Sigmoid colon (tissue), 7 donors: ENCODE measurements at places on chromosomes 11 and 22. TPM values are rescaled to one million over a fixed set of nuclear protein-coding genes. Genes with fewer than 3 reads are reported as not detected.

Gene IGSF22
- total RNA-seq = not detected

Gene HIRA
- total RNA-seq = 15.3 TPM

Gene TMEM258
- total RNA-seq = 55.7 TPM

Gene ANO9
- total RNA-seq = 0.36 TPM

Gene OR51I2
- not detected for total RNA-seq

Gene PAX6
- not detected for total RNA-seq

Gene C11orf42
- not detected for total RNA-seq

Gene ANGPTL5
- not detected for total RNA-seq

Gene RIMBP3C
- total RNA-seq = not detected

Gene SERPIND1
- not detected for total RNA-seq

Gene BRSK2
- total RNA-seq = 1.9 TPM

Gene GAL3ST3
- not detected for total RNA-seq

Gene AP5B1
- total RNA-seq = 13.0 TPM

Gene OLFML1
- total RNA-seq = 14.7 TPM

Gene FZD4
- total RNA-seq = 22.9 TPM

Gene SPON1
- total RNA-seq = 36.8 TPM

Gene RAG1
- 0.41 TPM for total RNA-seq

Gene PANX2
- total RNA-seq = 0.27 TPM

Gene OR52K2
- not detected for total RNA-seq

Gene TYR
- not detected for total RNA-seq

Gene GDPD4
- total RNA-seq = not detected

Gene MISFA
- not detected for total RNA-seq

Gene OSBP2
- total RNA-seq = 2.5 TPM

Gene GSTT2
- total RNA-seq = not detected

Gene RAPSN
- total RNA-seq = 0.27 TPM

Gene SLC36A4
- total RNA-seq = 14.6 TPM

Gene POU2AF3
- total RNA-seq = 4.7 TPM

Gene PKP3
- total RNA-seq = 0.27 TPM

Gene SNX32
- total RNA-seq = 1.2 TPM

Gene PRG3
- total RNA-seq = not detected

Gene GRK3
- total RNA-seq = 9.0 TPM

Gene APOA1
- total RNA-seq = not detected

Gene CALCA
- 0.36 TPM for total RNA-seq

Gene ABCC8
- 6.0 TPM for total RNA-seq

Gene LUZP2
- 1.4 TPM for total RNA-seq

Gene CAT
- 164 TPM for total RNA-seq

Gene SLC17A6
- not detected for total RNA-seq

Gene IGF2
- 36.5 TPM for total RNA-seq
